Uterus (tissue), 4 donors: ENCODE measurements at places on chromosomes 7 and 10. TPM values are rescaled to one million over a fixed set of nuclear protein-coding genes. Genes with fewer than 3 reads are reported as not detected.

GRCh38 chr10:88899886-88900285 is 19.8 kb downstream of the STAMBPL1 start:
- H3K27ac ChIP-seq, result no peak overlapping the region
- no peaks in the 10 kb centered on the region for H3K27me3 ChIP-seq
- DNase-seq, result no peak
- H3K4me1 ChIP-seq, result no peaks in the 10 kb centered on the region
- H3K4me3 ChIP-seq, result no peak overlapping the region
- H3K36me3 ChIP-seq, result no peaks in the 10 kb centered on the region

Gene HOXA13
- 0.40 TPM for total RNA-seq

Gene GRM3
- total RNA-seq, result 2.1 TPM

Gene GJD4
- total RNA-seq, result not detected
